ENCODE measurements at places on chromosomes 7 and 10. TPM values are rescaled to one million over a fixed set of nuclear protein-coding genes. Genes with fewer than 3 reads are reported as not detected.

The UNCX gene
- not detected for polyA plus RNA-seq

DNA sequence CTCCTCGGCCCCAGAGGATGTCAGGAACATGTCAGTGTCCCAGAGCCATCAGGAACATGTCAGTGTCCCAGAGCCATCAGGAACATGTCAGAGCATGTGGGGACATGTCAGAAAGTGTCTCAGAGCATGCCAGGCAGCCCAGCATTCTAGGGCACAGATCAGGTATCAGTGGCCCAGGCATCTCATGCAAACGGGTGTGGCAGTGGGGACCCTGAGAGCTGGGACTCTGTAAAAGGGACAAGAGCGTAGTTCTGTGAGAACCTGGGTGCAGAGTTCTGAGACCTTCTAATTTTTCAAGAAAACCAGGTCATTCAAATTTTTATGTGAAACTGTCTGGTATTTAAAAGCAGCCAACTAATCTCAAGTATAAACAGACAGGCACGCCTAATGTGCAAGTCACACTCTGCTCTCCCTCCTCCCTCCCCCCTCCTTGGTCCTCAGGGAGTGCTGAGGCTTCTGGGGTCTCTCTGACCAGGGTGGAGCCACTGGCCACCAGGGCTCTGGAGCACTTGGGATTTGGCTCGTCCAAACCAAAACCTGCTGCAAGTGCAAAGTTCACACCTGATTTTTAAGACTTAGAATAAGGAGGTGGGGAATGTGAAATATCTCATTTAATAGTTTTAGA is 64.6 kb downstream of the ALOX5 start:
- no peak for DNase-seq

- DNase-seq, result no peak
These were observed 73.9 kb downstream of the SEMA3C start for GRCh38 chr7:80844916-80845315.

DNA sequence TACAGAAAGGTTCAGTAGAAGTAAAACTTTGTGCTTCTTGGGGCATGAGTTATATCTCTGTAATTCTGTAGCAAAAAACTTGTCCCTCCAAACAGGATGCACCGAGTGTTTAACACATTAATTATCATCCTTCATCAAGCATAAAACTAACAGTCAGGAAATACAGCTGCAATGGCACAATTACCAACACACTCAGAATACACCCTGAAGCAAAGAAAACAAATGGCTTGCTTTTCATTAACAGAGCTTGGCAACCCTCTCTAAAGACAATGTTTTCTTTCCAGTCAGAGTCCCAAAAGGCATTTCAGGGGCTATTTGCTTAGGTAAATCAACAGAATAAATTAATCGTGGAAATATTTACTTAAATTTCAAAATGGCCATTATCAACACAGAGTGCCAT is 107.7 kb downstream of the ICA1 start:
- DNase-seq, result no peak

GRCh38 chr10:12073526-12073925 is 4.8 kb downstream of the DHTKD1 start:
- DNase-seq, result peak; percentile 36

DNA sequence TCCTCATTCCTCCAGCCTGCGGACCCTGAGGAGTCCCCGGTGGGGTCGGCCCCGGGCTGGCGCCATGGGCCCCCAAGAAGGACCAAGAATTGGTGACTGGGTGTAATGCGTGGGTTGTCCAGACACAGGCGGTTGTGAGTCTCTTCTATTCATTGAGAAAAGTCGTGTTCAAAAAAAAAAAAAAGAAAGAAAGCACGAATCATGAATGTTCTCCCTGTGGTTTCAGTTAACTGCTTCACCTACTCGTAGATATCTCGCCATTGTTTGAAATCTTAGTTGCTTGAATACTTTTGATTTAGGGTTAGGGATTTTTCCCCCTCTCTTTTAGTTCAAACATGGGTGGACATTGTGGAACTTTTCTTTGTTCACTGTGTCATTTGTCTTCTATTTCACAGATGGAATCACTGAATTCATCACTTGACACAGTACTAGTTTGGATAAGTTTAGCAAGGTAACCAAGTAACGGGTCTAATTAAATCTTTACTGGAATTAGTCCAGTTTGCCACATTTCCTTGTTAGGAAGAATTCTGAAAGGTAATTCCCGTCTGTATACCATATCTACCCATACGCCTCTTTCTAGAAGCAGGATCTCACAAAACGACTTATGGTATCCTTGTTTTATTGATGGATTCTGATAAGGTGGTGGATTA is 775 bp downstream of the STARD3NL start:
- DNase-seq, result no peak

DNA sequence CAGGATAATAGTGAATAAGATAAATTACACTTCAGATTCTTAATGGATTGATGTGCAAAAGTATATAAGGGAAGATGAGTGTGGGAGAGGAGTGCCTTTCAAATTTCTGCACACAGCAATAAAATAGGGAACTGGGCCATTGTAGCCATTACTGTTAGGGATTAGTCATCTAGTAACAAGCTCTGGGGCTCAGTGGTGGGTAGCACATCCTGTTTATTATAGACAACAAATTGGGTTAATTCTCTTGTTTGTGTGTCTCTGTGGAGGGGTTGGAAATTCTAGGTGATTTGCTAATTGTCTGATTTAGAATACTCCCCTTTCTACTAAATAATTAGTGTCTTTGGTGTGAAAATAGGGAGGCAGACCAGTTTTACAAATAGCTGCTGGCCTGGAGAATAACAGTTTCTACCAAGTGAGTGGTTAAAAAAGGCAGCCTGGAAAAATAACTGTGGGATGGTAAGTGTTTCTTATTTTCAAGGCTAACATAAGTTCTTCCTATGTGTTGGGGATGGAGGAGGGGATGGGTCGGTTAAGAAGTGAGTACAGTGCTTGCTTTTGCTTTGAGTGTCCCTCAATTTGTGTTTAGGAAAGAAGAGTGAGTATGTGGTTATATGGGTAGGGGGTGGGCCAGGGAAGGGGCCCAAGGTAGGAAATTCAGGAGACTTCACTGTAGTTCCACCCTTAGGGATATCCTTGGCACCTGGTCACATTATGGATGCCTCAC is 43.3 kb upstream of the TMEM248 start:
- DNase-seq, result no peak

GRCh38 chr10:126214021-126214420 is 174.3 kb downstream of the ADAM12 start:
- DNase-seq, result no peak
